Right cardiac atrium (tissue), 5 donors: ENCODE measurements at places on chromosomes 3 and 15.

GRCh38 chr15:98904544-98904943 lies 103.0 kb downstream of the PGPEP1L start:
- DNase-seq: no peak

GRCh38 chr15:42172475-42172874 lies 16.0 kb upstream of the PLA2G4F start:
- no peak for DNase-seq

DNA sequence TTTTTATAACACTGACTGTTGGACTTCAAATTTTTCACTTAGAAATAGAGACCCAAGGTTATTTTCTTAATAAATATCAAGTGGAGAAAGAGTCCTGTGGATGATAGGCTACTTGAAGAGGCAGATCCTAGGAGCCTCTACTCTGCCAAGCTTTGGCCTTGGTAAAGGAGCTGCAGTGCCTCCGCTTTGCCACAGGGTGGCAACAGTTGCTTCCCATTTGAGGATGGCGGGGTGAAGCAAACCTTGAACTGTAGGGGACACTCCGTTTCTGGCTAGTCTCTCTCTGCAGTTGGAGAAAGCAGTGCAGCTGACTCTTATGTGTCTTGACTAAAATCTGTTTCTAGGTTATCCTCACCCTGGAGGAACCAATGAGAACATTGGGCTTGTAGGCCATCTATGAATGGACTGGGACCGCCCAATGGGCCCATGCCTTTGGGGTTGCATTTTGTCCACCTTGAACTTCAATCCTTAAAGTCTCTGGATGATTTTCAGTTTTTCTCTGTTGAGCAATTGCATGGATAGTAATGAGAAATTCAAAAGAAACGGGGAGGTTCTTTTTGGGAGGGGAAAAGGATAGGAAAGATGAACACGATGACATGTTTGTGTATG lies 9.8 kb downstream of the SCG5 start:
- no peak for DNase-seq

DNA sequence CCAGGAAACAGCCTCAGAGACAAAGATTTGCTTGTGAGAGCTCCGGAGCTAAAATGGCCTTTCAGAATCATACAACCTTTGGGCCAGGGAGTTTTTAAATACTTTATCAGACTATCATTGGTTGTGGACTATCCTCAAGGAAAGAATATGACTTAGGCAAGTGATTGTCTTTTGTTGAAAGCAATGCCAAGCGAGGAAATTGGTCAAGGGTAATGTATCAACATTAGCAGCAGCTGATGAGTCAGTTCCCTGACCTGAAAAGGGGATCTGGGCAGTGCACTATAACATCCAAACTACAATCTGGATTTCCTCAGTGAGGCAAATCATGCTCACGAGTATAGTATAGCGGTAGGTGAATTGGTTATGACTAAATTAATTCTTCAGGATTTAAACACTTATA lies 303.6 kb downstream of the LSAMP start:
- no peak for DNase-seq

DNA sequence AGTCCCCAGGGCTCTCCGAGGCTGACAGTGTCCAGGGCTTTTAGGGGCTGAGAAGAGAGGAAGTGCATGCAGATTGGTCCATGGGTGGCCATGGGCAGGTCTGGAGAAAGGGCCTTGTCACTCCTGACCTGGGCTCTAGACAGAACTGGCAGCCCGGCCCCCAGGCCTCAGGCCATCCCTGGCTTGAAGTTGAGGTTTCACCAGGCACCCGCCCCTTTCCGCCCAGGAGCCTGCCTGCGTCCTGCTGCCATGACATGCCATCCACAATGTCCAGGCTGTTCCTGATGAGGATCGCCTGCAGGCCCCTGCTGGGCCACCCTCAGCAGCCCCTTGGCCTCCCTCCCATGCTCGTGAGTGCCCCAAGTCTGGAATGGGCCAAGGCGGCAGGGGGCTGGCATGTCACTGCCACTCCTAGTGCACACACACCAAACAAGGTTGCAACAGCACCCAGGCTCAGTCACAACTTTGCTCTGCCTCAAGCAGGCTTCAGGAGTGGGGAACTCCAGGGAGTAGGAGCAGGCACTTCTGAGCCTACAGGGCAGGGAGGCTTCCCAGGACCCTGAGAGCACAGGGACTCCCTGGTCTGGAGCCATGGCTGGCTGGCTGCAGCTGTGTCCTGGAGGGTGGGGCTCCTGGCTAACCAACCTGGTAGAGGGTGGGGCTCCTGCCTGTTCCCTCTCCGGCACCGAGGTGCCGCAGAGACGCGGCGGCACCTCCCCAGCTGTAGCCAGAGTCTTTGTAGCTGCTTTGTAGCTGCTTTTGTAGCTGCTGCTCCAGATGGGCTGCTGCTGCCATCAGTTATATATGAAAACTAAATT lies 1457.1 kb upstream of the GBE1 start:
- no peak for DNase-seq

- no peak for DNase-seq
Measured at GRCh38 chr3:46071222-46071858, 44.1 kb upstream of the XCR1 start.

DNA sequence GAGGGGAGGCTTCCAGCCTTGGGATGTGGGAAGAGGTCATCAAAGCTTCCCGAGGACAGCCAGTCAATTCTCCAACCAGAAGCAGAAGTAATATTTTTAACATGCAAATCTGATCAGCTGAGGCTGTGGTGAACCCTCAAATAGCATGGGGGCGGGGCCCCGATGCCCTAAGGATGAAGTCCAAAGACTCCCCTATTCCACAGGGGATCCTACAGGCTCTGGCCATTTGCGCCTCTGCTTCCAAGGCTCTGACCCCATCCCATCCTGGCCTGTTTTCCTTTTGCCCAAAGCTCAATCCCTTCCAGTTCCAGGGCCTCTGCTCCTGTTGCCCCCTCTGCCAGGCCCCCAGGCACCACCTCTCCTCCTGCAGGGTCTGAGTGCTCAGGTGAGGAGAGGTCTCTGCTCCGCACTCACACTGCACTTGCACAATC lies 6.7 kb upstream of the CSK start:
- DNase-seq: peak; percentile 49
